Foreskin keratinocyte (primary cell): ENCODE measurements at places on chromosomes 12 and 14. TPM values are rescaled to one million over a fixed set of nuclear protein-coding genes. Genes with fewer than 3 reads are reported as not detected.

Gene KLRB1
- not detected in 2 replicates for polyA plus RNA-seq

Gene ZNF140
- 5.6 and 6.2 TPM in 2 replicates for polyA plus RNA-seq

Gene VASH1
- 0.18 and 0.39 TPM in 2 replicates for polyA plus RNA-seq

Gene TSPAN9
- 16.2 and 19.0 TPM in 2 replicates for polyA plus RNA-seq

Gene C12orf75
- 153 and 156 TPM in 2 replicates for polyA plus RNA-seq

Gene CLEC4A
- polyA plus RNA-seq: 0.34 TPM in 1 of 2 replicates, not detected in the other

Gene ZC2HC1C
- 0.94 TPM in 2 replicates for polyA plus RNA-seq

Gene SMCO2
- 1.1 TPM in 2 replicates for polyA plus RNA-seq

Gene TAPBPL
- 7.3 and 13.9 TPM in 2 replicates for polyA plus RNA-seq

Gene ASPG
- 0.08 TPM in 1 of 2 replicates, not detected in the other for polyA plus RNA-seq

Gene MOAP1
- 5.6 and 5.7 TPM in 2 replicates for polyA plus RNA-seq

Gene SERPINA9
- polyA plus RNA-seq: not detected in 2 replicates

Gene NPFF
- polyA plus RNA-seq: 0.18 TPM in 1 of 2 replicates, not detected in the other

Gene METTL17
- polyA plus RNA-seq: 66.8 and 73.5 TPM in 2 replicates

Gene TRIP11
- 3.6 and 3.7 TPM in 2 replicates for polyA plus RNA-seq

Gene CCND2
- 74.0 and 87.4 TPM in 2 replicates for polyA plus RNA-seq

Gene SYCP3
- 0.07 TPM in 1 of 2 replicates, not detected in the other for polyA plus RNA-seq

Gene FGF23
- polyA plus RNA-seq: not detected in 2 replicates

Gene TARBP2
- polyA plus RNA-seq: 46.7 and 49.6 TPM in 2 replicates

Gene C14orf180
- not detected in 2 replicates for polyA plus RNA-seq

Gene NDUFB1
- polyA plus RNA-seq: 335 and 337 TPM in 2 replicates

Gene TPH2
- polyA plus RNA-seq: not detected in 2 replicates

Gene PTCSC3
- not detected in 2 replicates for polyA plus RNA-seq

Gene AKAP3
- 0.35 and 0.42 TPM in 2 replicates for polyA plus RNA-seq

Gene GDF3
- polyA plus RNA-seq: not detected in 2 replicates

Gene GPR162
- 0.13 and 0.24 TPM in 2 replicates for polyA plus RNA-seq

Gene KCNA1
- polyA plus RNA-seq: not detected in 2 replicates

Gene EXOC5
- polyA plus RNA-seq: 10.0 and 11.2 TPM in 2 replicates

Gene DNM1L
- polyA plus RNA-seq: 52.4 and 58.4 TPM in 2 replicates

Gene NINJ2
- 0.19 and 0.30 TPM in 2 replicates for polyA plus RNA-seq

Gene OVCH1
- polyA plus RNA-seq: not detected in 2 replicates

Gene CCDC184
- 0.58 and 1.6 TPM in 2 replicates for polyA plus RNA-seq

Gene SCN8A
- polyA plus RNA-seq: 0.16 and 0.49 TPM in 2 replicates
